ENCODE measurements at places on chromosomes 1 and 21.

GRCh38 chr1:217018648-217019047 is 295.4 kb upstream of the ESRRG start:
- no peak for DNase-seq

DNA sequence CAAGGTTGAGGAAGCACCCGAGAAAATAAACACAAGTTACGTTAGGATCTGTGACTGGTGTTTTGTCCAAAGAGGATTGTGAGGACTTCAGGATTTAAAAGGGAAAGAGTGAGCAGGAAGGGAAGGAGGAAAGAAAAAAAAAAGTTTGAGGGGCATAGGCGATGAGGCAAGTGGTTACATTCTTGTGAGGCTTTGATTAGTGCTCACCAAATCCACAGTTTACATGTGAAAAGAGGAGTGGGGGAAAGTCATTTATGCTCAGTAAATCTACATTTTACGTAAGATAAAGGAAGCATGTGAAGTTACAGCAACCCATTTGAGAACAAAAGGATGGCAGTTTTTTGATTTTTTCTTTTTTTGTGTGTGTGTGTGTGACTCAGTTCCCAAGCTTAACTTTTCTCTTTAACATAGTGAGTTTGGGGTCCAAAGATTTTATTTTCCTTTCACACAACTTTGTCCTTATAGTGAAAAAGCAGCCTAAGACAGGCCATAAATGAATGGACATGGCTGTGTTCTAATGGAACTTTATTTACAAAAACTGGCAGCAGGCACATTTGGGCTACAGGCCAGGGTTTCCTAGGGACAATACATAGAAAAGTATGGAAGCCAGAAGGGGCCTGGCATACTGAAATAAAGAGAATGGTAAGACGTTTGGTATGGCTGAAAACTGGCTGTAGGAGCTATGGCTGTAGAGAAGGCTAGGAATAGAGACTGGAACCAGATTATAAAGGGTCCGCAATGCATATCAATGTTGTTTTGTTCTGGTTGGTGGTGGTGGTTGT is 121.7 kb downstream of the FGGY start:
- no peak for DNase-seq

- DNase-seq = peak; percentile 87
Measured at GRCh38 chr1:149917571-149918144, at the start of gene SV2A. Gene SV2A, minus strand, starts transcription at chr1:149917844. Its CDS starts 4,004 bp downstream, at chr1:149913840.

GRCh38 chr1:156578055-156578454 is 1.5 kb upstream of the TTC24 start:
- no peak for DNase-seq

- DNase-seq = no peak
Measured at GRCh38 chr21:36545776-36546511, 66.0 kb upstream of the CLDN14 start.

- DNase-seq = no peak
Measured at GRCh38 chr1:34162852-34163766, 1.9 kb downstream of the CSMD2 start.

- no peak for DNase-seq
Measured at GRCh38 chr1:32138965-32139364, 31.1 kb downstream of the KPNA6 start.

Measured in D721Med (cell line).